Right ventricle myocardium superior (tissue), 1 donor: ENCODE measurements at places on chromosomes 7 and 10. TPM values are rescaled to one million over a fixed set of nuclear protein-coding genes. Genes with fewer than 3 reads are reported as not detected.

DNA sequence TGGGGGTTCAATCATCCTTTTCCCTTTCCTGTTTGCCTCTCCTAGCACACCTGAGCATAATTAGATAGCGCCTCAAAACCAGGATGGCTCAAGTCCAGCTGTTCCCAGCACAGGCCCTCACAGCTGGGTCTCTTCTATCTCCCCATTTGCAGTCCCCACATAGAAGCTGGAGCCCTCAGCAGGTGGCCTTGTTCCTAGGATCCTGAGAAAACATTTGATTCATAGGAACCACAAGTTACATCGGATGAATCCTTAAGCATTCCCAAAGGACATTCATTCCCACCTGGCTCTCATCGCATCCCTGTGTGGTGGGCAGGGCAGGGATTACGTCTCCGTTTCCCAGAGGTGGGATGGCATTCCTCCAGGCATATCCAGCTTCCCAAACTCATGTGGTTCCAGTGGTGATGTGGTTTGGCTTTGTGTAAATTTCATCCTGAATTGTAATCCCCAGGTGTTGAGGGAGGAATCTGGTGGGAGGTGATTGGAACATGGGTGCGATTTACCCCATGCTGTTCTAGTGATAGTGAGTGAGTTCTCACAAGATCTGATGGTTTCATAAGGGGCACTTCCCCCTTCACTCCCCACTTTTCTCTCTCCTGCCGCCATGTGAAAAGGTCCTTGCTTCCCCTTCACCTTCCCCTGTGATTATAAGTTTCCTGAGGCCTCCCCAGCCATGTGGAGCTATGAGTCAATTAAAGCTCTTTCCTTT lies 49.8 kb upstream of the LEP start:
- DNase-seq = no peak

DNA sequence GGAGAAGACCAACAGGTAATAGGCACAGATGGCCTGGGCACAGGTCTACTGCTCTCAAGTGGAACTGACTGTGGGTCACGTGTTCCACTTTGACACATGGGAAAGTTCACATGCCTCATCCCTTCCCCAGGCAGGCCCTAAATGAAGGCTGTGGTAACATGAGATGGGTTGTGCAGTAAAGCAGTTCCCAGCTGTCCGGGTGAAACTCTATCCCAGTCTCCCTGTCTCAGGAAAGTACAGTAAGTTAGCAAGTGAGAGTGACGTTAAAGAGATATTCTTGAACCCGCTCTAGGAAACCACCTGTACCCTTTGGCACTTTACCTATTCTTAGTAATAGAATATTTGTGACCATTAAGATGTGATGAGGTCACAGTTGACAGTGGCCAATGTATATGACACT lies 343.7 kb upstream of the AOAH start:
- DNase-seq = no peak

- no peak for DNase-seq
Measured at GRCh38 chr10:102407425-102408130, 11.0 kb downstream of the PSD start.

GRCh38 chr7:50068850-50069551 lies 24.0 kb downstream of the ZPBP start:
- DNase-seq = no peak

DNA sequence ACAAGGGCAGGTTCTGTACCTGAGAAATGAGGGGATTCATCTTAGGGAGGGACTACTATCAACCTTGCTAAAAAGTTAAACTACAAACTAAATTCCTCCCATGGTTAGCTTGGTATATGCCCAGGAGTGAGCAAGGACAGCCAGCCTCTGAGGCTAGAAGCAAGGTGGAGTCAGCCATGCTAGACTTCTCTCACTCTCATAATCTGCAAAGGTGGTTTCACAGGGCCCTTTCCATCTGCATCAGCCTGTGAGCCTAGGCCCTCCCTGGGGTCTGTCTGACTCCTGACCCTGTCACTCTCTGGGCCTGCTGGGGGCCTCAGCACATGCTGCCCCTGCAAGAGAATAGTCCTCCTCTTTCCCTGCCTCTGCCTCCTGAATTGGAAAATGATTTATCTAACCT lies 66.1 kb downstream of the ABCA13 start:
- DNase-seq = no peak

DNA sequence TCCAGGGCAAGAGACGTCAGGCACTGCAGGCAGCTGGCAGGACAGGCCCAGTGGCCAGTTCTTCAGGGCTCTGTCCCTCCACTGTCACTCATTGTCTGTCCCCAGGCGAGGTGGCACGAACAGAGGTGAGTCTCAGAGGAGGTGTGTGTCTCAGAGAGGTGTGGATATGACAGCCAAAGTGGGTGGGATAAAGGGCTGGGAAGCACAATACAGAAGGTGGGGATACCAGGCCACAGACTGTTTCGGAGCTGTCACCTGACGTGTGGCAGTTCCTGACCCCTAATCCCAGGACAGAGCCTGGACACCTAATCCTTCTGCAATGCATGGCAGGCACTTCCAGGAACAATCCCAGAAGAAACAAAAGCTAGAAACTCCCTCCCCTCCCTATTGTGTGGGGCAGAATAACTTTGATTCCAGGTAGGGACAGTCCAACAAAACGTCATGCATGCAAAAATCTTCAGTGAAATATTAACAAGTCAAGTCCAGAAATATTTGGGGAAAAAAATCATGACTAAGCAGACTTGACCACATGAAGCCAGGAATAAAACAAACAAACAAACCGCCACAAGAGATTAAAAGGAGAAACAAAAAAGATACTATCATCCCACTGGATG lies 11.6 kb downstream of the KLRG2 start:
- DNase-seq = no peak

- DNase-seq = no peak
Measured at GRCh38 chr7:1781369-1781768, 111.3 kb downstream of the ELFN1 start.

AUTS2 gene
- 5.2 TPM for total RNA-seq

OPN1SW gene
- not detected for total RNA-seq

PON1 gene
- not detected for total RNA-seq
